Cerebellum (tissue), 4 donors: ENCODE measurements at places on chromosomes 2 and 18. TPM values are rescaled to one million over a fixed set of nuclear protein-coding genes. Genes with fewer than 3 reads are reported as not detected.

- DNase-seq, result no peak
These were observed 179.6 kb upstream of the ALKAL2 start for GRCh38 chr2:467543-467891.

DNA sequence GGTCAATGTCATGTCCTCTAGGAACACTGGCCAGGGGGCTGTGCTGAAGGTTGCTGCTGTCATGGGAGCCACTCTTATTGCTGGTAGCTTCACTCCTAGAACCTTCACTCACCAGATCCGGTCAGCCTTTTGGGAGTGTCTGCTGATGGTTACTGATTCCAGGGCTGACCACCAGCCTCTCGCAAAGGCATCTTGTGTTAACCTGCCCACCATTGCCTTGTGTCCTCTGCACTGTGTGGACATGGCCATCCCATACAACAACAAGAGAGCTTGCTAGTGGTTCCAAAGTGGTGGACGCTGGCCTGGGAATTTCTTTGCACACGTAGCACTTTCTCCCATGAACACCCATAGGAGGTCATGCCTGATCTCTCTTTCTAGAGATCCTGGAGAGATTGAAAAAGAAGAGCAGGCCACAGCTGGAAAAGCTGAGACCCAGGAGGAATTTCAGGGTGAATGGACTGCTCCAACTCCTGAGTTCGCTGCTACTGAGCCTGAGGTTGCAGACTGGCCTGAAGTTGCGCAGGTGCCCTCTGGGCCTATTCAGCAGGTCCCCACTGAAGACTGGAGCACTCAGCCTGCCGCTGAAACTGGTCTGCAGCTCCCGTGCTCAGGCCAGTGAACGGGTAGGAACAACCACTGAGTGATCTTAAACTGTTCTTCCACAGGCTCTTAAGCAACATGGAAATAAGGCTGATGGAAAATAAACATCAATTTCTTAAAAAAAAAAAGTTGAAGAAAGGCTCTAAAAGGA is 18.7 kb upstream of the C2orf80 start:
- no peak for DNase-seq

DNA sequence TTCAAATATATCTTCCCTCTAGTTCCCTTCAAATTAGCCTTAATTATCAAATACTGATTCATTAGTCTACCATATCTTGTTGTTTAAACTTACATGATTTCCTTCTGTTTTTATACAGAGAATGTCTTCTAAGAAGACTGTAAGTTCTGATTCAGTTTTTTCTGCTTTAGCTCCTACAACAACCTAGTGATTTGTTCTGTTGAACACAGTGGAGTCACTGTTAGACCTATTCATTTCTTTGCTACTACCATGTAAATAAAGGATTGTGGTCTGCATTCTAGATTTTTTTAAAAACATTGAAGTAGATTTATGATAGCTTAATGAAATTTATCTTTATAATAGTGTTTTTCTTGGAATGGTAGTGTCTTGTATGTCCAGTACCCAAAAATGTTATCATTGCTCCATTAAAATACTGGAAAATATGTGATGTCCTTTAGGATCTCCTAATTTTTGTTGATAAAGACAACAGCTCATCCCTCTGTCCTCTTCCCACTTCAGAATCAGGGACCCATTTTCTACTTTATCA is 146.4 kb downstream of the MBD5 start:
- DNase-seq, result no peak

DNA sequence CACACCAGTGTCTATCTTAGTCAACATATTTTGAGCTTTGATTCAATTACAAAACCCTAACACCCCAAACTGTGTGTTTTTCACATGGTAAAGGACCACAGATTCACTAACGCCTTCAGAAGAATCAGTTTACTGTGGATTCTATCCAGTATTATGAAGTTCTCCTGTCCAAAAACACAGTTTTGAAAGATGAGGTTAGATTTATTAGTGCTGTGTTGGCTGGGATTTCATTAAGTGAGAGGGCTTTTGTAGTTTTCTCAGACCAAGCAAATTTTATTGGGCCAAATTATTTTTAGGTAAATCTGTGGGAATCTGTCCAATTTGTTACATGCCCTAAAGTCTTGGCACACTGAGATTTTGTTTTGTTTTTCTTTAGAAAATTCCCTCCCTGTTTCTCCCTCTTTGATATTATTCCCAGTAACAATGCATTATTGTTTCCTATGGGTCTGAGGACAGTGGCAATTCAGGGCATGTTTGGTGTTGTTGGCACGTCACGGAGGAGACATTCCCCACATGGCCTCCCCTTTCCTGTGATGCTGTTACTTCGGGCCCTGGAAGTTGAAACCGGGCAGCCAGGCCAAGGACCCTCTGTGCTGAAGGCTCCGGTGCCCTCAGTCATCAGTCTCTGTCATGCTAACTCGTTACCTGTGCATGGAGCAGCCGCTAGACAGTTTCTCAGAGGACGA is 87.5 kb upstream of the ALKAL2 start:
- DNase-seq, result no peak

GRCh38 chr2:173631127-173631460 is 276.4 kb downstream of the CDCA7 start:
- no peak for DNase-seq

DNA sequence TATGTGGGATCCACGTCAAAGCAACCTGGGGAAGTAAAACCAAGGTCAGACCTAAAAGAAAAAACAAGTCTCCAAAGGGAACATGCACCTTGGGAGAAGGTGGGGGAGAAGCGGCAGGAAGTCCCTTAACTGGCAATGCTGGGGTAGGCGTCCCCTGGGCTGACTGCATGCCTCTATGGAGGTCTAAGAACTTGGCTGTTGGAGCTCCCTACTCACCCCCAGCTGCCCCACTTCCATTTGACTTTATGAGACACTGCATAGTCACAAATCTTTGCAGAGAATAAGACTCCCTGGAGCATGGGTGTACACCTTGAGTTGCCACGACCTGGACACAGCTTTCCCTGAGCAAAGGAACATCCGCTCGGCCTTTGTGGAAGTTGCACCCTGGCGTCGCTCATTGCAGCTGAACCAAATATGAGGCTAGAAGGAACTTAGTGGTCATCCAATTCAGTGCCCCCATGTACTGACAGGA is 2.8 kb downstream of the CAPN14 start:
- no peak for DNase-seq

ALPP gene
- total RNA-seq, result not detected
